ENCODE measurements at places on chromosomes 1 and 21.

DNA sequence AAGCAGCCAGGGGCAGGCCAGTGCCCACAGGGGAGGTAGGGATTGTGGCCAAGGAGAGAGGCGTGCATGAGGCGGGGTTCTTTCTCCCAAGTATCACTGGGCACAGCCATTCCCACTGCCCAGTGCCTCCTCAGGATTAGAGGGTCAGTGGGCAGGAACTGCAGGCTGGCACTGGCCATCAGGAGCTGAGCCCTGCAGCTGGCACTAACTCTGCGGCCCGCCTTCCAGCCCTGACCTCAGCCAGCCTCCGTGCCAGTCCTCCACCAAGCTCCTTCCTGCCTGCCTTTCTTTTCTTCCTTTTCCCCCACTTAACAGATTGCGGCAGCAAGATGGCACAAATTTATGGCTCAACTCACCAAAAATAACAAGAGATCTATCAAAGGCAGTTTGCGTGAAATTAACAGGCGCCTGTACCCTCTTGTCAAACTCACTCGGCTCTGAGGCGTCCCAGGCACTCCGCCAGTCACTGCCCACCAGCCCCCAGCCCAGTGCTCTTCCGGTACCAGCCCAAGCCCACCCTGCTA, 11.1 kb downstream of the ADGRB2 start:
- DNase-seq = no peak

DNA sequence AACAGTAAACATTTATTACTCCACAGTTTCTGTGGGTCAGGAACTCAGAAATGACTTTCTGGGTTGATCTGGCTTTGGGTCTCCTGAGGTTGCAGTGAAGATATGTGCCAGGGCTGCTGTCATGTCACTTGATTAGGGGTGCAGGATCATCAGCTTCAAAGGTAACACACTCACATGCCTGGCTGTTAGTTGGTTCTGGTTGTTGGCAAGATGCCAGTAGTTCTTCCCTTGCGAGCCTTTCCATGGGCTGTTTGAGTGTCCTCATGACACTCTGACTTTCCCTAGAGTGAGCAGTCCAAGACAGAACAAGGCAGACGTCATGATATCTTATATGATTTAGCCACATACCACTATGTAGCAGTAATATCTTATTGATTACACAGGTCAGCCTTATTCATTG, 1.8 kb downstream of the SWT1 start:
- DNase-seq = no peak

- DNase-seq = no peak
Observed at GRCh38 chr1:167551362-167551761, 2.2 kb downstream of the CREG1 start.

GRCh38 chr1:186391841-186392240, 16.2 kb downstream of the ODR4 start:
- DNase-seq = no peak

DNA sequence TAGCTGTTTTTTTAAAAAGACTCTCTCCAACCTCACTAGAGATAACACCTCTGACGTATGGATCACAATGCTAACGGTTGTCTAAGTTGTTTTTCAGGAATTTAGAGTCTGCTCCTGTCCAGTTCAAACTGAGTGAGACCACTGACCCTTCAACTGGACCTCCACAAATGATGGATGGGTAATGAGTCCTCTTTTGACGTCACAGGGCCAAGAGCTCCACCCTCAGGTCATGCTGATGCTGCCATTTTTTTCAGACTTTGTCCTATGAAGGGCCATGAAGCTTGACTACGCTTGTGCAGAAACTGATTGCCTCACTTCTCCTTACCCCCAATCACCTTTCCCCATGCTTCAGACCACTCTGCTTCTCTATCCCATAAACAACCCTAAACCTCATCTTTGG, 16.6 kb downstream of the GRIK3 start:
- DNase-seq = no peak

DNA sequence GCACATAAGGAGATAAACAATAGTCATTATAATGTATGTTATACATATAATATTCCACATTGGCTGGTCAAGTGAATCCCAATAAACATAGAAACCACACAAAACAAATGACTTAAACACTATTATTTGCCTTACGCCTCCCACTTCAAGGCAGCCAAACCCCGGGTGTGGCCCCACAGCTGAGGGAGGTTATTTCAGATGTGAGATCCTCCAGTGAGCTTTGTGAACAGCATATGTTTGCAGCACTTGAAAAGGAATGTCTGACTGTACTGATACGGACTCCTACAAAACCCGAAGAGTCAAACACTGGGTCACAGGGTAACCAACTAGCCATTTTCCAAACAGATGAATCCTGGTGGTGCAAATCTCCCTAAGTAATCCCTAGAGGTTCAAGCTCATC, 27.1 kb upstream of the DISP1 start:
- no peak for DNase-seq

GRCh38 chr1:201602413-201603265, 63.7 kb downstream of the NAV1 start:
- no peak for DNase-seq

GRCh38 chr1:88029142-88029541, 654.9 kb upstream of the PKN2 start:
- DNase-seq = no peak

DNA sequence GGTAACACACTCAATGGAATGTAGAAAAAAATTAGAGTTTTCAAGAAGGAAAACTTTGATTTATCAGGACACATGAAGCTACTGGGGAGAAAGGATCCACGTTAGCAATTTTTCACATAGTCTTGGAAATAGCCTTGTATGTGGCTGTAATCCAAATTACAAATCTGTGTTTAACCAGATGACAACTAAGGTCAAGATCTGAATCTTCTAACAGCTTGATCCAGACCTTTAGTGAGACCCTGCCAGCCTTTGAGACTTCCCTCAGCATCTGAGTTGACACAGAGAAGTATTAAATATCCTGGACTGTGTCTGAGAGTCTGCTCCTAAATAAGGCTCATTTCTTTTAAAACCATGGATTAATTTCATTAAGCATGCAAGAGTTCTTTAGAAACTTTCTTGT, 135.9 kb upstream of the KCNK2 start:
- DNase-seq = no peak

DNA sequence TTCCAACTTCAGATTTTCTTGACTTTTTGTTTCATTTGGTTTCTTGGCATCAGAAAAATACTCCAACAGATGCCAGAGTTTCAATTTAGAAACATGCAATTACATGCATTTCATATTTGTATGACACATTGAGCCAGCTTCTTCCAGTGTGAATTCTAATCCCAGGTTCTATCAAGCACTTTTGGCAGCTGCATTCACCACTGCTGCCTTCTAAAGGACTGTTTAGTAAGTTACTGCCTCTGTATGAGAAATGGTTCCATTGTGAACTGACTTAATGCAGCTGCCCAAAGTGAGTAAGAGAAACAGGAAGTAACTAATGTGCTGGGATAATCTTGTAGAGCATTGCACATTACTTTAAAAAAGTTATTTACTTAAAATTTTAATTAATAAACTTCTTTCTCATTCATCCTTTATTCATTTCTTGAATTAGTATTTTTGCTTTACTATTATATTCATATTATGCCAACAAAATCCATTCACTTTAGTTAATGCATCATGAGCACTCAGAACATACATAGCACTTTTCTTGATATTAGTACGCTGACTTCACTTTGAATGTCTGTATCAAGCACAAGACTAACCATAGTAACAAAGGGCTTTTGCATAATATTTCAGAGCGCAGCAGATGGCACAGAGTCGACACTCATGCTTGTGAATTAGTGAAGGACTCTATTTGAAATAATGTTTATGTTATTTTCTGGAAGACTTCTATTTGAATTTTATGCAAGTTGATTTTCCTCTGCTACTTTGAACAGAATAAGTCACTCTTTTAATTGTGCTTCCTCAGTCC, 9.8 kb downstream of the RGS18 start:
- no peak for DNase-seq

DNA sequence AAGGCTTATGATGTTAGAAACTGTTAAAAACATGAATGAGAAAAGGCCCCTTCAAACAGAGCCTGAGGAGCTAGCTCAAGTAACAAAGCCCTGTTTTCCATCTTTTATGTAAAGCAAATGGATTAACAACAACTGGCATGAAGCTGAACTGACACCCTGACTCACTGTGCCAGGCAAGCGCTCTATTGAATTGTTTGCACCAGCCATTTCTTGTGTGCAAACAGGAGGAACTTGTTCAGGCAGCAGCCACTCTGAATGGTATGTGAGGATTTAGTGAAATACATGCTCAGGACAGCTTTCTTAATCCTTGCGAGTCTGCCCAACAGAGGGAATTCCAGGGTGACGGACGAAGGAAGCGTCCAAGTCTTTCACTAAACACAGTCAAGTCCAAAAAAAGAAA, 291.1 kb upstream of the ADGRL2 start:
- no peak for DNase-seq

- no peak for DNase-seq
Observed at GRCh38 chr1:71695821-71696220, 586.5 kb downstream of the NEGR1 start.

DNA sequence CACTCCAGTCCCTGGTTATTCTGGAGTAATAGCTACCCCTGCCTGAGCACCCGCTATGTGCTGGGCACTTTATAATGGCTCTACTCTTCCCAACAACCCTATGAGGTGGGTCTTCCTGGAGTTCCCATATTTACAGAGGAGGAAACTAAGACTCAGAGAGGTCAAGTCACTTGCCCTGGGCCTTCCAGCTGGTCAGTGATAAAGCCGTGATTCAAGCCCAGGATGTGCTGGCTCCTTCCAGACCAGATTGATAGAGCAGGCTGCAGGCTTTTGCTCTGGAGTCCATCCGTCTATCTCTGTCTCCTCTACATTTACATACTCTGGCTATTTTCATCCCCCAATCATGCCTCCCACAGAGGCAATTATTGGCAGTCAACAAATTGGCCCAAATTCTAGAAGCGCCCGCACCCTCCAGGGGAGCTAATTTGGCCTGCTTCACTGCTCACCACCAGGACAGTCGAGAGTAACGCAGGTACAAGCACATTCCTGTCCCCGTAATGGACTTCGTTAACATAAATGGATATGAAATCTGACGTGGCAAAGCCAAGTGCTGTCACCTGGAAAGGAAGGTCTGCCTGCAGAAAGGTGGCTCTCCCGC, 39.8 kb upstream of the SELENON start:
- no peak for DNase-seq

DNA sequence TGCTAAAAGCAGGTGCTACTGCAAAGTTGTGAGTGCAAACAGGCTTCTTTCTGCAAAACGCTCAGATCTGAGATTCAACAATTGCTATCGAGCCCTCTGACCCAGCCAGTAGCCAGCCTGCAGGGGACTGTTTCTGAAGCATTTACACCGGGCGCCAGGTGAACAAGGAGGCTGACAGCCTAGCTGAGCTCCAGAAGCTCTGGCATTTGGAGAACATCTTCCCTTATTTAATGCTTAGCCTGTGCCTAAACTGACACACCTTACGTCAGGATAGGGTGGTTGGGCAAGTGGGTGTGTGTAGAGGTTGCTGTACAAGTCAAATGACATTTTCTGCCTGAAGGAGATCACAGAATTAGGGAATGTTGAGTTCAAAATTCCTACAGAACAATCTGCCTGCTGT, 15.8 kb upstream of the PLA2G2C start:
- no peak for DNase-seq

GRCh38 chr1:219505886-219506285, 107.0 kb downstream of the ZC3H11B start:
- DNase-seq = no peak

DNA sequence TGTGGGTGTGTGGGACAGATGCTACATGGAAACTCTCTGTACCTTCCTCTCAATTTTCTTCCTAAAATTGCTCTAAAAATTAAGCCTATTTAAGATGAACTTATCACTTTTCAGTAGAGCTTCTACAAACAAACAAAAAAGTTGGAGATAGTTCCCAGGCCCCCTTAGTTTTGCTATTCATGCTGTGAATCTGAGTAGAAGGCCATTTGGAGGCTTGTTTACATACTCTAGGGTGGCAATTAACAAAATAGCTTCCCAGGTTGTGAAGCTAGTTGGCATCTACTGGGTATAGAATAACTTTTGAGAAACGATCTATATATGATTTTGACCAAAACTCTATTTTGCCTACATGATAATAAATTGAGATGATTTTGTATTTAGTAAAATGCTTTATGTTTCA, 541.4 kb upstream of the B3GALT2 start:
- DNase-seq = no peak

DNA sequence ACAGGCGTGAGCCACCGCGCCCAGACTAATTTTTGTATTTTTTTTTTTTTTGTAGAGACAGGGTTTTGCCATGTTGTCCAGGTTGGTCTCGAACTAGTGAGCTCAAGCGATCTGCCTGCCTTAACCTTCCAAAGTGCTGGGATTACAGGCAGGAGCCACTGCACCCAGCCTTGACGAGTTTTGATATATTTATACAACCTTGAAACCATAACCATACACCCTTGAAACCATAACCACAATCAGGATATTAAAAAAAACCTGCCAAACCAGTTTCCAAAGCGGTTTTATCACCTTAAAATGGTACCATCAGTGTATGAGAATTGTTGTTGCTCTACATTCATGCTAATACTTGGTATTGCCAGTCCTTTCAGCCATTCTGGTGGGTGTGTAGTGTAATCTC, 3.7 kb upstream of the PHACTR4 start:
- DNase-seq = no peak

GRCh38 chr1:201457508-201457960, 11.5 kb downstream of the PHLDA3 start:
- no peak for DNase-seq

DNA sequence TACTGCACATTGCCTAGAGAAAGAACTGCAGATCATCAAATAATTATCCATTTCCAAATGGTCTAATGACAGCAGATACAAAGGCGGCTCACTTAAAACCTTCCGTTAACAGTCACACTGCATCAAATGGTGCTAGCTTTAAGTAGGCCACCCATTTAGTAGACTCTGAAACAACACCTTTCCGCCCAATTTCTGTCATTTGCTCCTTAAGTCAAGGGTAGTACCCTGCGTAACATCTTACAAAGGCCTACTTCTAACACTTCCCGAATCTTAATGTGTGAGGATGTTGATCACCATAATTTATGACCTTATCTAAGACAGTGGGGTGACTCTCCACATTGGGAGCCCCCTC, 692 bp upstream of the RALGPS2 start:
- no peak for DNase-seq

GRCh38 chr1:119080586-119080985, 59.9 kb downstream of the WARS2 start:
- no peak for DNase-seq

DNA sequence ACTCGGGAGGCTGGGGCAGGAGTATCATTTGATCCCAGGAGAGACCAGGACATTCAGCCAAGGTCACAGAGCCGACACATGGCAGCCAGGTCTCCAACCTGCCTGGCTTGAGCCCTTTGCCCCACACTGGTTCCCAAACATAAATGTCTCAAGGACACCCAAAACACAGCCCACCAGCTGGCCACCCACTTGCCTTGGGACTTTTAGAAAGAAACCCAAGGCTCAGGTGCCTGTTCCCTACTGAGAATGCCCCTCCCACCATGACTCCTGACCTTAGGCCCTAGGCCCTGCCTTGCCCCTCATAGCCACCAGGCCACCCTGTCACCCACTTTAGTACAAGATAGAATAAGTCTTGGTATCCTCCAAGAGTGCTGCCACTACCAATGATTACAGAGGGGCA, 41.9 kb upstream of the LRP8 start:
- no peak for DNase-seq

Measured in frontal cortex (tissue), 4 donors.